Naive thymus-derived CD4-positive, alpha-beta T cell (primary cell): ENCODE measurements at places on chromosomes 16 and 17. TPM values are rescaled to one million over a fixed set of nuclear protein-coding genes. Genes with fewer than 3 reads are reported as not detected.
A peak's percentile ranks its signal among the peaks of the same experiment; 100 is the strongest.

Gene SSTR5
- not detected for total RNA-seq

DNA sequence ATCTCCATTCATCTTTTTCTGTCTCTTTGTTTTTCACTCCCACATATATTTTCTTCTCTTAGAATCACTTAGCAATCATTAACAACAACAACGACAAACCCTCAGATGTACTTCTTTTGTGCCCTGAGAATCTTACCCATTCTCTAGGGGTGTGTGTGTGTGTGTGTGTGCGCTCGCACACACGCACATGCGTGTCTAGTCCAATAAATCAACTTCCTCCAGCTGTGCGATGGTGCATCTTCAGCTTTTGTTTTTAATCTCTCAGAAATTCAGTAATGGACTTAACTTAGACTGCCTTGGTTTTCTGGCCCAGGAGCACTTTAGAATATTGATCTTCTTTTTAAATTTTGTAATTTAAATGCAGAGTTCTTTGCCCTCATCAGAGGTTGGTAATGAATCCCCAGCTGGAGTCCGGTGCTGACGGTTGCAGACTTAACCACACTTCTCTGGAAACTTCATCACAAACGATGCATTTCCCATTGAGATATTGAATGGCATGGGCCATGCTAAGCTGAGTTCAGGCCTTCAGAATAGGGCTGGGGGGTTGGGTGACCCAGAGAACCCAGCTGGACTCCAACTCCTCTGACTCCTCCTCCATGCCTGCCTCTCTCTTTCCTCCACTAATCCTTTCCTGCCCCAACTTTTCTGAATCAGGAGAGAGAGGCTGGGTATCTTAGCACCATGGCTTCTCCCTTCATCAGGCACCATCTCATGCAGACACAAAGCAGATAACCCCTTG lies 193.9 kb downstream of the ZNF18 start:
- no peak for DNase-seq
- H3K36me3 ChIP-seq, result no peaks in the 10 kb centered on the region
- no peaks in the 10 kb centered on the region for H3K27me3 ChIP-seq
- no peak overlapping the region for H3K4me3 ChIP-seq
- no peaks in the 10 kb centered on the region for H3K4me1 ChIP-seq

- DNase-seq, result no peak
- no peak overlapping the region for H3K27ac ChIP-seq
- no peak overlapping the region for H3K4me3 ChIP-seq
- H3K4me1 ChIP-seq, result no peaks in the 10 kb centered on the region
- H3K27me3 ChIP-seq, result no peaks in the 10 kb centered on the region
- no peaks in the 10 kb centered on the region for H3K36me3 ChIP-seq
Measured at GRCh38 chr16:56282451-56282850, 91.2 kb downstream of the GNAO1 start.

Gene C17orf50
- total RNA-seq, result not detected

Gene HOXB2
- 33.2 and 34.2 TPM in 2 replicates for total RNA-seq

Gene DPEP3
- 1.6 TPM for total RNA-seq

Gene MYH2
- total RNA-seq, result not detected

DNA sequence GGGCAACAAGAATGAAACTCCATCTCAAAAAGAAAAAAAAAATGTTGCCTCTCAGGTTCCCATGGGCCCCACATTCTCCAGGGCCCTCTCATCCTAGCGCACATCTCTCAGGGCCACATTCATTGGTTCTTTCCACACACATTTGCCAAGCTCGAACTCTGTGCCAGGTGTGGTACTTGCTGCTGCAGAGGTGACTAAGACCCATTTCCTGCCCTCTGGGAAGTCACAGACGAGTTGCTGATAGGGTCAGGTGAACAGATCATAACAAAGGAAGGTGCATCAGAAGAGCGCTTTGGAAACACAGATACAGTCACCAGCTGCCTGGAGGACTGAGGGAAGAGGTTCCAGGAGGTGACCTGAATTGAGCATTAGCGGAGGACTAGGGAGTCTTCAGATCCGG lies 1.0 kb downstream of the GSDMA start:
- no peaks in the 10 kb centered on the region for H3K27me3 ChIP-seq
- H3K4me1 ChIP-seq, result peaks cover 13% of the 10 kb centered on the region
- H3K36me3 ChIP-seq, result no peaks in the 10 kb centered on the region

Gene CAPN15
- total RNA-seq, result 52.8 TPM

DNA sequence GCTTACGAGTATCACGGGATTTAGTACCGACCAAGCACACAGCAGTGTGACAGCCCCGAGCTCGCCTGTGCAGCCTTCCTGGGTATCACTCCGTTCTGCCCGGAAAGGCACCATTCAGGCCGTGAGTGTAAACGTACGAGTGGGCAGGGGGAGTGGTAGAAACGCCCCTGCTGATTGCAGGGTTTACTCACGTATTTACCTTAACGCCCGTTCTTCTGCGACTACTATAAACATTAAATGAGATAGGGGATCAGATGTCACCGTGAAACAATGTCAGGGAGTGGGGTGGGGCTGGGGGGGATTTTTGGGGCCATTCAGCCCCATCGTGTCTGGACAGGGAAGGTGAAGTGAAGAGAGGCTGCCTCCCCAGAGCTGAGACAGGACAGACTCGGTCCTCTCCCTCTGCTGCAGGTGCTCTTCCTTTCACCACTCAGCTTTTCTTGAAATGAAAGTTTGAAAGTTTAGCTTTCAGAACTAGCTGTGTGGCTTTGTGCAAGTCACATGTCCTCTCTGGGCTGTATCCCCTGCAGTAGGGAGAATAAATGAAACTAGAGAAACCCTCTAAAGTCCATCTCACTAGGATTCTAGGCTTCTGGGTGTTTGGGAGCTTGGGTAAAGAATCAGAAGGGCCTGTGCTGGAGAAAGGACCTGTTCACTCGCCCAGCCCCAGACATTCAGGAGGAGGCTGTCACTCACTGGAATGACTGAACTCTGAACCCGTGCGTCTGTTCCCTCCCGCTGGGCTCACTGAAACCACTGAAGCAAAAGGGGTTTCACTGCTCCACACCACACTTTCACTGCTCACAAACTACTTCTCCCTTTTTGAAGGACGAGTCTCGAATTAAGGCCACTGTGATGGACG lies 66.7 kb downstream of the RPA1 start:
- no peak for DNase-seq
- H3K4me3 ChIP-seq, result no peak overlapping the region
- H3K27me3 ChIP-seq, result no peaks in the 10 kb centered on the region
- peaks cover 69% of the 10 kb centered on the region for H3K36me3 ChIP-seq
- no peaks in the 10 kb centered on the region for H3K4me1 ChIP-seq
- no peak overlapping the region for H3K27ac ChIP-seq

DNA sequence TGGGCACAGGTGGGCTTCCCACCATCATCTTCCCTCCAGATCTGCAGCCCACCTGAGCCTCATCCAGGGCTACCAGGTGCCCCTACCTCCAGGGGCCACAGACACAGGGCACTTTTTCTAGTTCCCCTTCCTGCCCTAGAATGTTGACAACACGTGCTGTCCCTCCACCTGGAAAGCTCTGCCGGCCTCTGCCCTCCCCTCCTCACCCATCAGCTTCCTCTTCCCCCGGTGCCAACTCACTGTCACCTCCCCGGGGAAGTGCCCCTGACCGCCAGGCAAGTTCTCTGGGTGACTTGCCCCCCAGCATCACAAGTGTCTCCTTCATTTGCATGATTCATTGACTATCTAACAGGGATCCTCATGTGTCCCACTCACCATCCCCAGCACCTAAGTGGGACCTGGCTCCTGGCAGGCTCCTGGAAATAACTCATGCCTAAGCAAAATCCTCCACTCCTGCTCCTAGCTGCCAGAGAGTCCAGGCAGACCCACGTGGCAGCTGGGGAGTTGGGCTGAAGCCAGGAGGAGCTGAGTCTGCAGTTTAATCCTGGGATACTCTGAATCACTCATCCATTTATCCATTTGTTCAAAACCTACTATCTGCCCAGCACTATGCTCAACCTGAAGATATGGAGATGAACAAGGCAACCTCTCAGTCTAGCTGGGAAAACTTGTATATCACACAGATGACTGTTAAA lies 304.4 kb downstream of the FOXL1 start:
- H3K4me3 ChIP-seq, result no peak overlapping the region
- no peaks in the 10 kb centered on the region for H3K36me3 ChIP-seq
- no peak for DNase-seq
- no peaks in the 10 kb centered on the region for H3K27me3 ChIP-seq
- H3K4me1 ChIP-seq, result no peaks in the 10 kb centered on the region
- no peak overlapping the region for H3K27ac ChIP-seq

DNA sequence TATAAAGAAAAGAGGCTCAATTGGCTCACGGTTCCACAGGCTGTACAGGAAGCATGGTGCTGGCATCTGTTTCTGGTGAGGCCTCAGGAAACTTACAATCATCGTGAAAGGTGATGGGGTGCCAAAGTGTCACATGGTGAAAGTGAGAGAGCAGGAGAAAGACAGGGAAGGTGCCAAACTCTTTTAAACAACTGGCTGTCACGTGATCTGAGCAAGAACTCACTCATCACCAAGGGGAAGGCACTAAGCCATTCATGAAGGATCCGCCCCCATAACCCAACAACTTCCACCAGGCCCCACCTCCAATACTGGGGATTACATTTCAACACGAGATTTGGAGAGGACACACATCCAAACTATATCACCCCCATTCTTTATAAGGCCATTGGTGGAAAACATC lies 28.4 kb upstream of the HS3ST2 start:
- no peak overlapping the region for H3K4me3 ChIP-seq
- DNase-seq, result no peak
- no peaks in the 10 kb centered on the region for H3K27me3 ChIP-seq

DNA sequence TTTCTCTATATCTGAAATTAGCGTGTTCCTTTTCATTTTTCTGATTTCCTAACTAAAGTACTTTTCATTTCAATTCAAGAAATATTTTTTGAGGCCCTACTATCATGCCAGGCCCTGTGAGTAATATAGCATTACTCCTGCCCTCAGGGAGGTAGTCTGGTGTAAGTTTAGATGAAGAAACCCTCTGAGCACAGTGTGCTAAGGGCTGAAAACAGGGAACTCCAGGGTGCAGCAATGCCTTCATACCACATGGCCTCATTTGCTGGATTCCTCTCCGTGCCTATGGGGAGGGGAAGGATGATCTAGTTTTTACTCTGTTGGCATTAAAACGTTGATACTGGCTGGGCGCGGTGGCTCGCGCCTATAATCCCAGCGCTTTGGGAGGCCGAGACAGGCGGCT lies 4.7 kb downstream of the COQ9 start:
- peaks cover 65% of the 10 kb centered on the region for H3K36me3 ChIP-seq
- H3K4me1 ChIP-seq, result peaks cover 9% of the 10 kb centered on the region
- H3K4me3 ChIP-seq, result no peak overlapping the region
- H3K27ac ChIP-seq, result no peak overlapping the region

- H3K36me3 ChIP-seq, result no peaks in the 10 kb centered on the region
- DNase-seq, result no peak
- H3K4me1 ChIP-seq, result no peaks in the 10 kb centered on the region
- no peak overlapping the region for H3K27ac ChIP-seq
Measured at GRCh38 chr17:27564463-27564862, 66.5 kb upstream of the LGALS9 start.

- H3K36me3 ChIP-seq, result no peaks in the 10 kb centered on the region
- H3K27ac ChIP-seq, result no peak overlapping the region
Measured at GRCh38 chr16:79287424-79287917, 313.1 kb downstream of the MAF start.

GRCh38 chr17:40555296-40556190 lies 9.7 kb downstream of the CCR7 start:
- H3K27me3 ChIP-seq, result no peaks in the 10 kb centered on the region
- H3K4me1 ChIP-seq, result peaks cover 44% of the 10 kb centered on the region
- H3K4me3 ChIP-seq, result no peak overlapping the region
- DNase-seq, result no peak
- H3K36me3 ChIP-seq, result peaks cover 58% of the 10 kb centered on the region

Gene CTF1
- total RNA-seq, result 0.54 TPM

GRCh38 chr16:70253291-70254106 lies 1.8 kb upstream of the EXOSC6 start:
- peaks cover 22% of the 10 kb centered on the region for H3K36me3 ChIP-seq
- peak; percentile 7 for DNase-seq
- peaks cover 15% of the 10 kb centered on the region for H3K4me1 ChIP-seq
- no peaks in the 10 kb centered on the region for H3K27me3 ChIP-seq

DNA sequence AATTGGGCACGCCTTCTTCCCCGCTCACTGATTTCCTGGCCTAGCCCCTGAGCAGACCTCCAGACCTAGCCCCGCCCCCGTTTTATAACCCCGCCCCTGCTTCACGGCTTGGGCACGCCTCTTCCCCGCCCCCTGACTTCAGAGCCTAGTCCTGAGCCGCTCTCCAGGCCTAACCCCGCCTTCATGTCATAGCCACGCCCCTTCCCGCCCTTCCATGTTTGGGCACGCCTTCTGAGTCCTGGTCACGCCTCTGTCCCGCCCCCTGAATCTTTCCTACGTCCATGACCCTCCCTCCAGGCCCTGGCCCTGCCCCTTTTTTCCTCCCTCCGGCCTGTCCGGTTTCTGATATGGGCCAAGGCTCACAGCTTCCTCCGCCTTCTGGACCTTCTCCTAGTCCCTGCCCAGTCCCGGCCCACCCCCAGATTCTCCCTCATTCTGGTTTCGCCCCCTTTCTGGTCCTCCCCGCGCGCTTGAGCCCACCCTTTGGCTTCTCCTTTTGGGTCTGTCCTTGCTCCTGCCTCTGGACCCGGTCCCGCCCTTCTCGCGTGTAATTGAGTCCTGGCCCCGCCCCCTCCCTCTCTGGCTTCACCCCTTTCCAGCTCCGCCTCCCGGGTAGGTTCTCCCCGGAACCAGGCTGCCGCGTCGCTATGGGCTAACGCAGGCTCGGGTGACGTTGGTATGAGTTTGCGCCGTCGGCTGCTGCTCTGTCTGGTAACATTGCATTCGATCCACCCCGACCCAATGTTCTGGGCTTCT lies 15.1 kb upstream of the EEF2K start:
- H3K27me3 ChIP-seq, result no peaks in the 10 kb centered on the region
- H3K27ac ChIP-seq, result peak overlapping the region; percentile 99
- peak; percentile 99 for DNase-seq
- peaks cover 47% of the 10 kb centered on the region for H3K4me1 ChIP-seq

GRCh38 chr16:15523092-15523541 lies 88.7 kb downstream of the BMERB1 start:
- H3K27ac ChIP-seq, result no peak overlapping the region
- no peak overlapping the region for H3K4me3 ChIP-seq
- DNase-seq, result no peak
- no peaks in the 10 kb centered on the region for H3K27me3 ChIP-seq
- no peaks in the 10 kb centered on the region for H3K36me3 ChIP-seq
- H3K4me1 ChIP-seq, result no peaks in the 10 kb centered on the region

DNA sequence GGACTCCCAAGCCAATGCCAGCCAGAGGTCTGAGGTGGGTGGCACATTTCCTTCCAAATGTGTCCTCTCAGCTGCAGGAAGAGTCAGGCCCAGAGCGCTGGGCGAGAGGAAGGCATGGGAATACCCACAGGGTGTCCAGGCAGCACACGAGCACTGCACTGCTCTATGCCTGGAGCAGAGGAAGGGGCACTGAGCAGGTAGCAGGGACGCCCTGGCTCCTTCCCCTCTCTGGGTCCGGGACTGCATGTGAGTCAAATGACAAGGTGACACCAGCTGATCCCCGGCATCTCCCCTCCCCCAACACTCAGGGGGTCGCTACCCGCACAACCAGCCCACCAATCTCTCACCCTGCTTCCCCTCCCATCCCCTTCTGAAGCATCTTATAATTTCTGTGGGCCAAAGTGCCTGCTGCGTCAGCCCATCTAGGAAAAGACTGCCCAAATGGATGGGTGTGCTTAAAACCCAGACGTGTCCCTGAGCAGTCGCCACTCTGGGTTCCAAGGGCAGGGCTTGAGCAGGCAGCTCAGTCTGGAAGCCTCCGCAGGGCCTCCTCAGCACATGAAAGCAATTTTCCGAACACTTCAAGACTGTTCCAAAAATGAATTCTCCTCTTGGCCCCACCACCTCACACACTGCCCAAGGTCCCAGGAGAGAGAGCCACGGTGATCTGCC lies 12.0 kb upstream of the BCAR1 start:
- no peak overlapping the region for H3K27ac ChIP-seq
- H3K36me3 ChIP-seq, result no peaks in the 10 kb centered on the region

Gene HSPB9
- not detected for total RNA-seq

Gene SLC16A11
- total RNA-seq, result 0.15 and 0.24 TPM in 2 replicates
